ENCODE measurements at places on chromosomes 13 and 19. TPM values are rescaled to one million over a fixed set of nuclear protein-coding genes. Genes with fewer than 3 reads are reported as not detected.

The DDX39A gene
- total RNA-seq: 280 TPM

The TNFAIP8L1 gene
- 12.5 TPM for total RNA-seq

The CEACAM8 gene
- not detected for total RNA-seq

The KLK15 gene
- not detected for total RNA-seq

The ZNF429 gene
- 3.0 TPM for total RNA-seq

The TTC9B gene
- total RNA-seq: not detected

The RDH8 gene
- total RNA-seq: not detected

The PGLYRP1 gene
- total RNA-seq: not detected

The DIRAS1 gene
- 0.16 TPM for total RNA-seq

The FLT3LG gene
- 57.6 TPM for total RNA-seq
